ENCODE measurements at places on chromosomes 16 and 17. TPM values are rescaled to one million over a fixed set of nuclear protein-coding genes. Genes with fewer than 3 reads are reported as not detected.
A peak's percentile ranks its signal among the peaks of the same experiment; 100 is the strongest.

- DNase-seq = no peak
Observed at GRCh38 chr17:28970879-28971278, 19.6 kb upstream of the PHF12 start.

DNA sequence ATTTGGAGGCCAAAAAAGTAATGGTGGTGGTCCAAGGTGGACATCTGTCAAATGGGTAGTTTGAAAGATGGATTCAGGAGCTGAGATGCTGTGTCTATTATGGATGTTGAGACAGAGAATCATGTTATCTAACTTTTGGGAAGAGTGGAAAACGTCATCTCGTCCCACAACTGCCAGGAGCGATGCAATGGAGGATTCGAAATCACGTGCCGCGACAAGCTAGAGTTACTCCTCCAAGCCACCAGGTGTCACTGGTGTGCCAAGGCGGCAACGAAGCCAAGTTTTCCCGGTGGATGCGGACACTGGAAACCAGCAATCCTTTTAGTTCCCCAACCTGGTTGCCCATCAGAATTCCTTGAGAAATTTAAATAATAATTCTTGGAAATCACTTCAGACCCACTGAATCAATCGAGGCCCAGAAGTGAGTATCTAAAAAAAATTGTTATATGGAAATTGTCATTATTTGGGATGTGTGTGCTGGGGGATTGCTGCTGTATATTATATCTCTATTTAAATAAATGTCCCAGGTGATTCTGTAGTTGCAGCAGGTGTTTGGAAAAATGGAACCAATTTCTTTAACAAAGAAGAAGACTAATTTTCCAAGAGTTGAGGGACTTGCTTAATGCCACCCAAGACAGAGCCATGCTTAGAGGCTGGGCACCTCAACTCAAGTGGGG is 206.1 kb downstream of the HAPSTR1 start:
- peak; percentile 7 for DNase-seq

DNA sequence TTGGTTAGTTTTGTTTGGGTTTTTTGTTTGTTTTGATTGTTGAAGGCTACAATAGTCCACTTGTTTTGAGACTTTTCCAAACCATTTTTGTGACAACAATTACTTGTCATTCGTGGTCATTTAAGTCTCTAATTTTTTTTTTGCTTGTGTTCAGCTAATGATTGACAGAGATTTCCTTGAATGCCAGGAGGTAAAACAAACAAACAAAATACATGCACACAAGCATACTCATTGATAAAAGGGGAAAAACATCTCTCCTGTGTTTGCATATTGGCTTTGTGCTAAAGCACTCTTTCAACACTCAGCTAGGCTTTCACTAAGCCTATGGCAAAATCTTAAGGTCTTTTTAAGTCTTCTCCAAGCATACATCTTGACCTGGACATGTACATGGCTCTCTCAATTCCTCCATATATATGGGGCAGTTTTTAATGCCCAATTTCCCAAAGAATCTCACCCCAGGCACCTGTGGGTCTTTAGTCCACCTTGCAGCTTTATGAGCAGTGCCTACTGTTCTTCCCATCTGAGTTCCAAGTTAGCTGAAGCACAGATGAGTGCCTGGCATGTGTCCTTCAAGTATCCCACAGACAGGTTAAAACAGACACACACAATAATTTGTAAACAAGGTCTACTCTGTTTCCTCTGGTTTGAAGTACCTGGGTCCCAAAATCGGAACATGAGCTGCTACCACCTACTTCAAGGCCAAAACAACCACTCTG is 24.2 kb upstream of the HS3ST3B1 start:
- DNase-seq = no peak

DNA sequence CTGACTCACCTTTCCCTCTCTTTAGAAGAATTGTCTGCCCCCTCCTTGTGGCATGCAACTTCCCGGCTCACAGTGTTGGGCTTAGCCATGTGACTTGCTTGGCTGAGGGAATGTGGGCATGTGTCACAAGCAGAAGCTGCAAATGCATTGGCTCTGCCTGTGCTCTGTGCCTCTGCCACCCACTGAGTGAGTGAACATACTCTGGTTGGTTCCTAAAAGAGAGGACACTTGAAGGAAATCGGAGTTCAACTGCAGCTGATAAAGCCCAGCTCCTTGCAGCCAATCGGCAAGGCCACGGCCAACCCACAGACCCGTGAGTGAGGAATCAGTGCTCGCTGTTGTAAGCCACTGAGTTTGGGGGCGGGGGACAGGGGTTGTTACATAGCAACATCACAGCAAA is 10.9 kb upstream of the GINS2 start:
- no peak for DNase-seq

GRCh38 chr16:1333854-1334700 is 632 bp downstream of the BAIAP3 start:
- DNase-seq = no peak

- no peak for DNase-seq
Observed at GRCh38 chr17:61459939-61460718, 7.9 kb downstream of the TBX4 start.

- no peak for DNase-seq
Observed at GRCh38 chr17:36011201-36011600, 6.6 kb downstream of the CCL23 start.

- no peak for DNase-seq
Observed at GRCh38 chr16:49330562-49331201, 42.9 kb upstream of the C16orf78 start.

- DNase-seq = peak; percentile 84
Observed at GRCh38 chr16:29899516-29900101, at the start of gene SEZ6L2. Gene SEZ6L2 (minus strand): TSS chr16:29899550. CDS start chr16:29899019, 531 bp downstream.

Gene LDHD
- 3.0 TPM for polyA plus RNA-seq

DNA sequence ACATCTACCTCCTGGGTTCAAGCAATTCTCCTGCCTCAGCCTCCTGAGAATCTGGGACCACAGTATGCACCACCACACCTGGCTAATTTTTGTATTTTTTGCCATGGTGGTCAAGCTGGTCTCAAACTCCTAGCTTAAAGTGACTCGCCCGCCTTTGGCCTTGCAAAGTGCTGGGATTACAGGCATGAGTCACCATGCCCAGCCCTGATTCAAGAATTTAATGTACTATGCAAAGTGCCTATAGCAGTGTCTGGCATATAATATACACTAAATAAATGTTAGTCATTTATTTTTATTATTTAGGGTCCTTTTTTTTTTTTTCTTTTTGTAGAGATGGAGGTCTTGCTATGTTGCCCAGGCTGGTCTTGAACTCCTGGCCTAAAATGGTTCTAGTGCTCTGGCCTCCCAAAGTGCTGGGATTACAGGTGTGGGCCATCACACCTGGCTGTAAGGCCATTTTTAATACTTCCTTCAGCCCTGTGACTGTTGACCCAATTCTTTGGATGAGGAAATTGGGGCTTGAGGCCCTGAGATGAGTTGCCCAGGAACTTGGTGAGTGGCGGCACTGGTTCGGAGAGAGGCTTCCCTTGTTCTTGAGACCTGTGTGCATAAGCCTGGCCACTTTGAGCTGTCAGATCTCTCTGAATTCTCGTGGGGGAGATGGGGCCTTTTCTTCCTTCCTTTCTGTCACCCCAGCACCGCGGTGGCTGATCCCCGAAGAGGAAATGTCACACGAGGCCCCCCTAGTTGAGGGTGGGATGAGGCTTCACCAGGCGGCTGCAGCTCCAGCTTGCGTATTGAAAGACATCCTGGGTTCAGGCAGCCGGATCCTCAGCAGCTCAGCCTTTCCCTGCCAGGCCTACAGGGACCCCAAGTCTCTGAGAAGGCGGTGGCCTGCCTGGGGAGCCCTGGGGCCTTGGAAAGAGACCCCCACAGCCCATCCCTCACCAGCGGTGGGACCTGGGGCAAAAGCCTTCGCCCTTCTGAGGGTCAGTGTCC is 38.7 kb downstream of the LAT start:
- no peak for DNase-seq

DNA sequence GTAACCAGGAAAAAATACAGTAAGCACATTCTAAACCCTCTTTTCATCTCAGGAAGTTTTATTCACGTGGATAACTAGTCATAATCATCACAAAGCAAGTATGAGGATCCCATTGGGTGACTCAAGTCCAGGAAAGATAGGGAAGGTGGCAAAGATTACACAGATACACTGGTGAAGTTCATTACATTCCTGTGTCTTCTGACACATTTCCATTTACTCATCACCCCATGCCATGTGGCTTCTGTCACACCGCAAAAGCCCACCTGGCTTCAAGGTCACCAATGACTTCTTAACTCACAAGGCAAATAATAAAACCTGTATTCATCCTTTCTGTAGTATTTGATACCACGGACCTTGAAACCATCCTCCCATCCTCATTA is 17.0 kb downstream of the HS3ST3A1 start:
- no peak for DNase-seq

Gene VAMP2
- 101 TPM for polyA plus RNA-seq

Gene PPL
- polyA plus RNA-seq = 32.8 TPM

Gene INCA1
- polyA plus RNA-seq = 9.3 TPM

DNA sequence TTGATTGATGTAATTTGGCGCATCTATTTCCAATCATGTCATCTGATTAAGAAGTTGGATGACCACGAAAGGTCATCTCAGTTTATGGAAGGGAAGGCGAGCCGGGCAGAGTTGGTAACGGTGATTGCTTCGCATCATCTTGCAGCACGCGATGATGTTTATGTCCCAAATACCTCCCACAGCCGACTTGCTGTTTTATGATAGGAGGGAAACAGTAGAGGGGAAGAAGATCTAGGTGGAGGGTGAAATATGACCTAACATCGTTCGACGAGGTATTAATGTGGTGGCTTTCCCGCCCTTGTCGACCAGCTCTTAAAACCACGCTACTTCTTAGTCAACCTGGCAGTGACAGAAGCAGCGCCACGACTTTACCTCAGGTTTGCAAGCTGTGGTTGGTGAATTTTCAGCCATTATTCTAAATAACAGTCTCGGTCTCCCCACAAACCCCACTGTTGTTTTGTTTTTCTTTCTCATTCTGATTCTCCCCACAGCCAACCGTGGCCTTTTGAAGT is 805 bp upstream of the TANC2 start:
- peak; percentile 10 for DNase-seq

DNA sequence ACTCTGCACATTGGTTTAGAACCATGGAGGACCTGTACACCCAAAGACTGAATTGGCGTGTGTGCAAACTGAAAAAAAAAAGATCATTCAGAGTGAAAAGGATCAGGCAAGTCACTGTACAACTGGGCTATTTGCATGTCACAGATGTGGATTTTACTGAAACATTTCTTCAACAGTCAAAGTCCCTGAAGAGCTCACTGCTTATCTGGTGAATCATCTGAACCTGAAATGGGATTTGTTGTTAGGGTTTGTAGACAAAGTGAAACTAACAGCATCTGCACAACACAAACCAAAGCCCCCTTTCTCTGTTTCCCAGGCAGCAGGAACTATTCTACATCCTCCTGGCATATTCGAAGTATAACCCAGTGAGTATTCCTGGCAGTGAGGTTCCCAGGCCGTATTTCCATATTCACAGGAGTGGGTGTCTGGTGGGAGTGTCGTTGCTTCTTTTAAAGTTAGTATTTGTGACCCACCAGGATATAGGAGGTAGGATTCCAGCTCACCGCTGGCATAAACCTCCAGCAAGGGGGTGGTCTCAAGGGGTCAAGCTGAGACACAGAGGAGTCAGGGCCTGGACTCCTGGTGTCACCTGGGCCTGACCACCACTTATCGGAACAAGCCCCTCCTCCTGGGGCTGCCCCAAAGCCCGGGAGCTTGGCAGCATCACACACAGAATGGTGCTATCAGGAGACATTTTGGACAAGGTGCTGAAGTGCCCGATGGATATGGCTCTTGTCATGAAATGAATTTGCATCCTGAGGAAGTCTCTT is 80.9 kb downstream of the GOSR1 start:
- no peak for DNase-seq

Data from left lung (tissue), 14 donors.